ENCODE measurements at places on chromosomes 1 and 21.

DNA sequence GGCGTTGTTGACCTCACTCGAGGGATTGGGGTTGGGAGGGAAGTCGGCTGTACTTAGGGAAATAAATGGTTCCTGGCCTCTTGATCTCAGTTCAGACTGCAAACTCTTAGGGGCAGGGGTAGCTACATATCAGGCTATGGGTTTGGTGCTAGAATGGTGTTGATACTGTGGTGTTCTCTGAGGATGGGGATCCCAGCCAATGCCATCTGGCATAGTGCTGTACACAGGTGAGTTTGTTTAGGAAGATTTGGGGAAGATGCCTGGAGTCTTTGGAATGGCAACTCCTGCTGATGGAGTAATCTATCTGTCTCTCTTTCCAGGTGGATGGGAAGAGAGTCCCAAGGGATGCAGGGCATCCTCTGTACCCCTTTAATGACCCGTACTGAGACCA is 14.3 kb upstream of the NASP start:
- DNase-seq: no peak

DNA sequence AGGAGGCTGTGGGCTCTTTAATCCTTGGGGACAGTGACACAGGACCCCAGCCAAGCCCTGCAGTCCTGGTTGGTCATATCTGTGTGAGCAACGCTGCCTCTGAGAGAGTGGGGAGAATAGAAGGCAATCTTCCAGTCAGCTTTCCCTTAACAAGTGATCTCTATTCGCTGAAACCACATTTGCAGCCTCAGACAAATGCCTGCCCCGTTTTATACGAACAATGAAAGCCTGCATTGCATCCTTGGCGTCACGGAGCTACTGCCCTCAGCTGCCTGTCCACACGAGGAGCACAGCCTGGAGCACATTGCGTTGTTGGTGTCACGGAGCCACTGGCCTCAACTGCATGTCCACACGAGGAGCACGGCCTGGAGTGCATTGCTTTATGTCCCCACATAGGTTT is 150.2 kb upstream of the ARHGEF16 start:
- DNase-seq: no peak

- DNase-seq: no peak
Measured at GRCh38 chr1:63612564-63612963, 19.4 kb downstream of the PGM1 start.

DNA sequence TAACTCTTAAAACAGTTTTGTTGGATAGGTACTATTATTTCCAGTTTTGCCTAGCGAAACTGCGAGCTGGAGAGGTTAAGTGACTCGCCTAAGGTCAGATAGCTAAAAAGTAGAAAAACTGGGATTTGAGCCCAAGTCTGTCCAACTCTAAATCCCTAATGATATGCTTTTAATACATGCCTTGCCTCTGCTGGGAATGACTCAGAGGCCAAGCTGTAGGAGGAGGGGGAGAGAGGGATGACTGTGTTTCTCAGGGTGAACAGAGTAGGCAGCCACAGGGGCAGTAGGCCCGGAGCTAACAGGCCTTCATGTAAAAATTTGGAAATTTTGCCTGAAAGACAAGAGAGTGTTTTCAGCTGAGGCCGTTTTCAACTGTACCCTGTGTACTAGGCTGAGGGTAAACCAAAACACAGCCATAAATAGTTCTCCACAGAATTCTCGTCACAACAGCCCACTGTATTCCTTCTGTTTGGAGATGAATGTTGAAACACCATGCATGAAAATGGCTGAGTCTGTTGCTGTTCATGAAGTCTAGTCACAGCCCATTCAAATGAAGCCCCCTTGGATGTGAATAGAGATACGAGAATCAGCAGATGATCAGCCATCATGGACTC is 107.5 kb upstream of the HOOK1 start:
- no peak for DNase-seq

- DNase-seq: no peak
Measured at GRCh38 chr1:4718071-4718470, 63.7 kb downstream of the AJAP1 start.

GRCh38 chr1:94531664-94532063 is 9.9 kb downstream of the F3 start:
- no peak for DNase-seq

GRCh38 chr1:53326598-53327181 is 1.2 kb downstream of the LRP8 start:
- peak; percentile 40 for DNase-seq

DNA sequence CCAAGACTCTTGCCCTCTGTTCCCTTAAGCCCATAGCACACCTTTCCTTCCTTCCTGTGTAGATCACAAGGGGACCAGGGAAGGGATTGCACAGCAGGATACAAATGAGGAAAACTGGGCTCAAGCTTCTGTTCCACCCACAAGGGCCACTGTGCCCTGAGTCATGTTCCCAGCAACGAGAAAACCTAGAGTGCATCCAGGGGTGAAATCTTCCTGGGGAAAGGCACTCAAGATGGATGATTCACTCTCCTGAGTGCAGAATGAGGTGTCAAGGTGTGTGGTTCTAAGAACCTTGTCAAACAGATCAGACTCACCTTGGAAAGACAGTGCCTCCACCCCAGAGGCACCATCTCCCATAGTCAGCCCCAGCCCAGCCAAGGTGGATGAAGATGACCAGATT is 40.7 kb upstream of the EYA3 start:
- no peak for DNase-seq

- DNase-seq: no peak
Measured at GRCh38 chr1:103783944-103784377, 34.3 kb downstream of the AMY1C start.

DNA sequence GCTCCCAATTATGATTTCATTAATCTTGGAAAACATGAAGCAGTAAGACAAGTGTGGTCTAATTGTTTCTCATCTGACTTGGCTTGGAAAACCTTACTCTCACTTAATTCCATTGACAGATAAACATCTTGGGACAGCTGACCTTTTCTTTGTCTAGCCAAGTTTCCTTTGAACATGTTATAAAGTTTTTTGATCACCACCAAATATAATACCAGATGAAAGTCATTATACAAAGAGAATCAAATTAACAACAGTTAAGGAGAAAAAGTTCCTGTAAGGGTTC is 50.2 kb downstream of the ALG14 start:
- DNase-seq: no peak

- DNase-seq: no peak
Measured at GRCh38 chr1:170096806-170097340, 22.4 kb upstream of the KIFAP3 start.

- DNase-seq: no peak
Measured at GRCh38 chr1:203776636-203777035, 11.7 kb downstream of the LAX1 start.

DNA sequence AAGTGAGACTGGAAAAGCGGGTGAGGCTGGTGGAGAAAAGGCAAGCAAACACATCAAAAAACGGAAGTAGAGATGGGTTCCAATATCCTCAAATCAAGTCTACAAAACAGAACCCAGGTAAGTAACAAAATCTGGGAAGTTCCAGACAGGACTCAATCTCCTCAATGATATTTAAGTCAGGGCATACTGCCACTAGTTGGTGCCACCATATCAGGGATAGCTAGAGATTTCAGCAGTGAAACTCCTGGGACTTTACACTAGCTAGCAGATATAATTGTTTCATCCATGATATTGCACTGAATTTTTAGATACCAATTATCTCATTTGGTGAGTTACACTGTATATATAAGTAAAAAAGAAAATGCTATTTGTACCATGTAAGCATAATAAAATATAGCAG is 52.0 kb downstream of the EYA3 start:
- no peak for DNase-seq

DNA sequence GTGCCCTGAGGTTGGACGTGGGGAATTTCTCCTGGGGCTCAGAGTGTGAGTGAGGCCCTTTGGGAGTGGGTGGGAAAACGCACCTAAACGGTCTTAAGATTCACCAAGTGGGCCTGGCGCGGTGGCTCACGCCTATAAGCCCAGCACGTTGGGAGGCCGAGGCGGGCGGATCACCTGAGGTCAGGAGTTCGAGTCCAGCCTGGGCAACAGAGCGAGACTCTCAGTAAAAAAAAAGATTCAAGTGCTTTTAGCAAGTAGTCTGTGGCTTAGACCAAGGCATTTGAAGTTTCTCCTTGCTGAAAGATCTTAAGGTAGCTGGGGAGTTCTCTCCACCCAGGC is 1.4 kb downstream of the RPS8 start:
- DNase-seq: no peak

- no peak for DNase-seq
Measured at GRCh38 chr1:177976596-177976995, 6.7 kb upstream of the SEC16B start.

- no peak for DNase-seq
Measured at GRCh38 chr21:46448108-46448507, 10.6 kb upstream of the DIP2A start.

DNA sequence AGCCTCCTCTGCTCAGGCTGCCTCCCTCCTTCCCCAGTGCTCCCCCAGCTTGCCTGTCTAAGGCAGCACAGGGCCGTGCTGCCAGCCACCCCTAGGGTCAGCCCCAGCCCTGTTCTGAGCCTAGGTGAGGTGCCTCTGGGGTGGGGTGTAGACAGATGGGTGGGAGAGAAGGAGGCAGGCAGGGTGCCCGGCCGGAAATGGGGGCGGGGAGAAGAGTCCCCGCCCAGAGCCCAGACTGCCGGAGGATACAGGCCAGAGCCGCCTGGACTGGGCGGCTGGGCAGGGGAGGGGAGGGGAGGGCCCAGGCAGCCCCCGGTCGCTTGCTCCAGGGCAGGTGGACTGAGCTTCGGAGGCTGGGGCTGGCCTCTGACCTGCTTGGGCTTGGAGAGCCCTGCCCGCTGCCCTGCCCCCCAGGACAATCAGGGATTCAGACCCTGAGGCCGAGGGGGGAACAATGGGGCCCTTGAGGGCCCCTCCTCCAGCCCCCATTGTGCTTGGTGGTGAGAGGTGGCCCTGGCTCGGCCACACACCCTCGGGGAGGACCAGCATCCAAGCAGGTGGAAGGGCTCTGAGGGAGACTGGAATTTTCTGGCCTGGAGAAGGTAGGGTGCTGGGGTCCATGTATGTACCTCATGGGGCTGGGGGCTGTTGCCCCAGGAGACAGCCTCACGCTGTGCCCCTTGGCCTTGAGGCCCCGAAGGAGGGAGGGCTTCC is at the start of gene GJC2:
Gene GJC2, plus strand, starts transcription at position 525 of the 714 bp plus-strand sequence. CDS start 7,829 bp downstream, outside the sequence.
- no peak for DNase-seq

DNA sequence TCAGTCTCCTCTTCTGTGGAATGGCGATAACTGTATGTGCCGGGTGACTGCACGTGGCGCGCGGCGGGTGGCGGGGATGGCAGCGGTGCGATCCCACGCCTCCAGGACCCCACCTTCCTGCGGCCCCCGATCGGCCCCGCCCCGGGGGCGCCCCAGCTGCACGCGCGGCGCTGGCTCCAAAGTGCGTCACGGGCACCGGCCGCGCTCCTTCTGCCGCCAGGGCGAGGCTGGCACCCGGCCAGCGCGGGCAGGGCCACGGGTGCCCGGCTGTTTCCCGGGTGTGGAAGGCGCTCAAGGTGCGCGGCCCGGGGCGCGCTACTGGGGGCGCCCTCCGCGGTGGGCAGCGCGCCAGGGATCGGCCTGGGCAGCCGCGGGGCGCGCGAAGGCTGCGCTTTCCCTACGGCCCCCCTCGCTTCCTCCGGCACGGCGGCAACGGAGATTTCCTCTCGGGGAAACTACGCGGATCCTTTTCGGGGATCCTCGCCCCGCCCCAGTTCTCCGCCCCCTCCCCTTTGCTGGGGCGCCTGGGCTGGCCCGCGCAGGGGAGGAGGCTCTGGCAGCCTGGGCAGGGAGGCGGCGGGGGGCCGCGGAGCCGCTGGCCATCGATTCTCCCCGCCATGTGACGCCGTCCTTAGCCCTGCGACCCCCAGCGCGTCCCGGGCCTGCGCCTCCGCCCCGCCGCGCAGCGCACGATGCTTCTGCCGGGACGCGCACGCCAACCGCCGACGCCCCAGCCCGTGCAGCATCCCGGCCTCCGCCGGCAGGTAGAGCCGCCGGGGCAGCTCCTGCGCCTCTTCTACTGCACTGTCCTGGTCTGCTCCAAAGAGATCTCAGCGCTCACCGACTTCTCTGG is at the start of gene EVA1C:
Gene EVA1C, plus strand, starts transcription at position 545 of the 853 bp plus-strand sequence. Its CDS starts 148 bp downstream, at position 693.
- peak; percentile 62 for DNase-seq

GRCh38 chr1:108591466-108591865 is 31.6 kb downstream of the EEIG2 start:
- no peak for DNase-seq

- no peak for DNase-seq
Measured at GRCh38 chr1:160397651-160398050, 2.7 kb upstream of the VANGL2 start.

GRCh38 chr1:169308313-169309039 is 59.1 kb downstream of the NME7 start:
- DNase-seq: no peak

GRCh38 chr1:218965821-218966220 is 207.9 kb upstream of the LYPLAL1 start:
- no peak for DNase-seq

- DNase-seq: no peak
Measured at GRCh38 chr21:42089093-42089631, 18.0 kb downstream of the UMODL1 start.

DNA sequence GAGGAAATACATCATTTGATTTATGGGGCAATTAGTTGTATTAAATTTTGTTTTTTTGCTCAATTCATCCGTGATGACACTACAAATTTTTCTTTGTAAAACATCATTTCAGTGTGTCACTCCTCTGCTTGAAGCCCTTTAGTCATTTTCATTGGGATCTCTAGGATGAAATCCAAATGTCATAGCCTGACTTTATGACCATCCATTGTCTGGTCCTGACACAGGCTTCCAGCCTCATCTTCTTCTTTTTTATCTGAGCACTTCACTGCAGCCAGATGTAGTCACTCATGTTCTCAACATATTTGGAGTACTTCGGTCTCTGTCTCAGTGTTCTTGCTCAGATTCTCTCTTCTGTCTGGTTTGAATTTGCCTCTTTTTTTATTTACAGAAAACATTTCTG is 173.1 kb downstream of the HMCN1 start:
- DNase-seq: no peak

DNA sequence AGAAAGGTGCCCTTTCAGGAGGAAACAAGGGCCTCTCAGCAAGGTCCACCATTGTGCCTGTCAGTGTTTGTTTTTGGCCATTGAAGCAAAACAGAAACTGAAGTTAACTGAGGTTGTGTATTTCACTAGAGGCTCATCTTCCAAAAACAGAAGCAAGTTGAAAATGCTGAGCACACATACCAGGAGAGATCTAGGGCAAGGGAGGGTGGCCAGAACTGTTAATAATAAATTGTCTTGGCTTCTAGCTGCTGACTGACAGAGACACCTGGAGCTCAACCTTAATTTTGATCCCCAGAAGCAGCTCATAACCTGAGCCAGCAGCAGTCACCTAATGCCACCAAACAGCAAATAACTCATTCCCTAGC is 5.2 kb downstream of the AGMAT start:
- DNase-seq: no peak

- no peak for DNase-seq
Measured at GRCh38 chr21:42306366-42307035, 8.7 kb downstream of the TFF3 start.

DNA sequence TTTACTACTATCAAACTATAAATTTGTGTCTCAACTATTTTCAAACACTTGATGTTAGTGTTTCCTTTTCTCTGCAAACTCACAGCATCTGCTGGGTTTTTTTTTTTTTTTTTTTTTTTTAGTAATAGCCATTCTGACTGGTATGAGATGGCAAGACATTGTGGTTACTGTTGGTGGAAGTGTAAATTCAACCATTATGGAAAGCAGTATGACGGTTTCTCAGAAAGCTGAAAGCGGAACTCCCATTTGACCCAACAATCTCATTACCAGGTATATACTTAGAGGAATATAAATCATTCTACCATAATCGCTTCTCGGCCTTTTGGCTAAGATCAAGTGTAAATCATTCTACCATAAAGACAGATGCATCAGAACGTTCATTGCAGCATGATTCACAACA is 608.3 kb upstream of the ZP4 start:
- DNase-seq: no peak

All from stimulated activated CD8-positive, alpha-beta memory T cell treated with anti-CD3 and anti-CD28 coated beads, Interleukin-7, amount 100 ng/mL, for 4 hours (primary cell).